ENCODE measurements at places on chromosomes 7 and 10. TPM values are rescaled to one million over a fixed set of nuclear protein-coding genes. Genes with fewer than 3 reads are reported as not detected.

The LOXL4 gene
- total RNA-seq = 15.3 TPM

The SKIDA1 gene
- 1.2 TPM for total RNA-seq

The ACTL6B gene
- total RNA-seq = not detected

The FAM25A gene
- not detected for total RNA-seq

The STAMBPL1 gene
- total RNA-seq = 14.9 TPM
